NCI-H524 (cell line): ENCODE measurements at places on chromosomes 12 and 14.

GRCh38 chr12:104693493-104693892 lies 236.7 kb downstream of the CHST11 start:
- DNase-seq: no peak

DNA sequence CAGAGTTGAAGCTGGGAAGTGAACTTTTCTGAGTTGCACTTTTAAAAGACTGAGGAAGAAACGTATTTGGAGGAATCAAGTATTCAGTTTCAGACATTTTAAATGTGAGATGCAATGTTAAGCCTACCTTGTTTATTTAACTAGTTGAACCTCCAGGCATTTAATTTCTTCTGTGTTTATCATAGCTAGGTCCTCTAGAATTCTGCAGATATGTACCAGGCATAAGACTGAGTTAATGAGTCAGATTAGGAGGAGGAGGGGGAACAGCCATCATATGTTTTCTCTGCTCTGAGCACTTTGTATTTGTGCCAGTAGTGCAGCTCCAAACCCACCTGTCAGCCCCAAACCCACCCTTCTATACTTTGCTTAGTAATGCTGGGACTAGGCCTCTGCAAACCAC lies 16.4 kb upstream of the SAMD4A start:
- no peak for DNase-seq

GRCh38 chr12:28611115-28611435 lies 420.8 kb downstream of the CCDC91 start:
- no peak for DNase-seq

DNA sequence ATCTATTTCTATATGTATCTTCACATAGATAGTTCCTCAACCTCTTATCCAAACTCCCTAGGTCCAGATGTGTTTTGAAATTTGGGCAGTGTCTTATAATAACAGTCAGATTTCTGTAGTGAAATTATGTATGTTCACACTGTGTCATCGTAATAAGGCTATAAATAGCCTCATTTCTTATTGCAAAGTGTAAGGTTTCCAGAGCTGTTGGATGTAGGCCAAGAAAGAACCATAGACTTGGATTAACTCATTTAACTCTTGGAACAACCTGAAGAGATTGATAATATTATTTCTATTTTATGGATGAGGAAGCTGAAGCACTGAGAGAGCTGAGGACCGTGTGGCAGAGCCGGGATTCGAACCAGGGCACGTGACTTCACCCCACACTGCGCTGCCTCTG lies 49.0 kb upstream of the PIWIL1 start:
- no peak for DNase-seq

DNA sequence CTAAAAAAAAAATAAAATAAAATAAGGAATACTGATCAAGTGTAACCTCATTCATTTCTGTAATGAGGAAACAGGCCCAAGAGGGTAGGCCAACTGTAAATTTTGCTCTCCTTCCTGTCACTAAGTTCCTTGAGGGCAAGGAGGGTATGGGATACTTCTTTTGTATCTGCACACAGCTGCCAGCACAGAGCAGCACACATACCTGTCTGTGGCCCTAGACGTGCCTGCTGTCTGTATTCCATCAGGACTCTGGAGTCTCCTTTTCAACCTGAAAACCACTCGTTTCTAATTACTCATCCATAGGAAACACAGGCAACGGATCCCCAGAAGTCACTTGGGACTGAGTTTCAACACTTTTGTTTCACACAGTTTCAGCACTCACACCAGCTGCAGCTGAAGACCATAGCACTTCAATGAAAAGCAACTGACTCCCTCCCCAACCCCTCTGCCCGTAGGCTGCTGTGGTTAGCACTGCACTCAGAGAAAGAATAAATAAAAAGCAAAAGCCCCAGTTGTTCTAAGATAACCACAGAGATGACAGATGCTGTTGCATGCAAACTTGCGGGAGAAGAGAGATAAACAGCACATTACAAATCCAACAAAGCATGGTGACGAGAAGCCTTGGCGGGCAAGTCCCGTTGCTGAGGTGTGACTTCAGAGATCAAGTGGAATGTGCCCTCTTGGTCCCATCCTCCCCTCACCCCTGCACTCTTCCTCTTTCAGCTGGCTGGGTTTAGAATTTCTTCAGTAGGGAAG lies 24.9 kb downstream of the CRACR2A start:
- DNase-seq: no peak

- DNase-seq: no peak
These were observed 14.5 kb downstream of the KRAS start for GRCh38 chr12:25236190-25236589.
